ENCODE measurements at places on chromosomes 12 and 14. TPM values are rescaled to one million over a fixed set of nuclear protein-coding genes. Genes with fewer than 3 reads are reported as not detected.

STXBP6 gene
- total RNA-seq, result 10.0 TPM

DNA sequence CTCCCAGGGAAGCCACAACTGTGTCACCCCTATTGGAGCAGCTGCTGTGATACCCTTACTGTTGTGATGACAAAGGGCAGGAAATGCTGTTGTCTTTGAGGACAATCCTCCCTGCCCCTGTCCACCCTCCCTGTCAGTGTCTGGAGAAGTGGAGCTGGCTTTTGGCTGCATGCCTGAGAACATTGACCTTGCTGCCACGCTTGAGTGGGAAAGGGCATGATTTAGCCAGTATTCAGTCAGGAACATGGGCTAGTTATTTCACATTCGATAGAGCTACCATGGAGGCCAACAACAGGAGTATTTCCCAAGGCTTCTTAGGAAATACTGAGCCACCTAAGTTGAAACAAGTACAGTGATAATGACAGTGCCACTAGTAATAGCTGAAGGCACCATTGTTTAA is 59.4 kb downstream of the MYRFL start:
- no peak for DNase-seq

DNA sequence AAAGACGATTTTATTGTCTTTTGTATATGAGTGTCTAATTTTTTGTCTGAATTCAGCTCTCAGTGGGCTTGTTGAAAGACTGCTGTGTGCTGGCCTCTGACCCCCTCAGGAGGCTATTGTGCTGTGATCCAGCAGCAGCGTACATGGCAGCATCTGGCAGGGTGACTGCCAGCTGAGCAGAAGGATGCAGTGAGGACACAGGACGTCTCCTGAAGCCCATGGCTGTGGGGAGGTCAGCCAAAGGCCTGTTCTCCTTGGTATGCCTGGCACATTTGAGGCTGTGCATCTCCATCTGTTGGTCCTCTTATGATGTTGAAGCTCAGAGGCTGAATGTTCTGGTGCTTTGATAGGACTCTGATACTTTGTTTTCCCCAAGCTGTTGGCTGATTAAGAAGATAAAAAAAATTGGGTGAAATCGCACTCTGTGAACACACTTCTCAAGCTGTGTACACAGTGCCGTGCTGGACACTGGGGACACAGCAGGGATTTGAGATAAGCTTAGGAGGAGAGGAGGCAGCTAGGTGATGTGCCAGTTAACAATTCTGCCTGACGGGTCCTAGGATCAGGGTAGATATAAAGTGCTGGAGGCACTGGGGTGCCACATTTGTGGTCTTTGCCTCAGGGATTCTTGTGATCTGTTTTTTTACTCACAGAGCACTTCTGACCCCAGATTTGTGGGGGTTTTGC is 37.5 kb downstream of the EID3 start:
- no peak for DNase-seq

SLC17A8 gene
- total RNA-seq, result 0.34 TPM

DNA sequence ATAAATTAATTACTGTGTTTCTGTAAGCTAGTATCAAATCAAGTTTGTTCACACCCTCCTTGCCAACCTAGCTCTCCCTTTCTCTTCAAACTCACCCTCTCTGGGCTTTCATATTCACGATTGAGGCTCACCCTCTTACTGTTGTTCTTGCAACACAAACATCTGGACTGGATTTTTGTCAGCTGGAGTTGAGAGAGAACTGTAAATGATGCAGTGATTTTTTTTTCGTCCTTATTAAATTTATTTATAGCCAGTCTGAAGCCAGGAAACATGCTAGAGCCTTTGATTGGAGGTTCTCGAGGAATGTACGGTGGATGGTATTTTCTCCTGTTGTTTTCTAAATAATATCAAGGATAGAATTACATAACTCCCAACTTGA is 485.1 kb downstream of the ZFP36L1 start:
- no peak for DNase-seq

ARHGDIB gene
- 264 TPM for total RNA-seq

DNA sequence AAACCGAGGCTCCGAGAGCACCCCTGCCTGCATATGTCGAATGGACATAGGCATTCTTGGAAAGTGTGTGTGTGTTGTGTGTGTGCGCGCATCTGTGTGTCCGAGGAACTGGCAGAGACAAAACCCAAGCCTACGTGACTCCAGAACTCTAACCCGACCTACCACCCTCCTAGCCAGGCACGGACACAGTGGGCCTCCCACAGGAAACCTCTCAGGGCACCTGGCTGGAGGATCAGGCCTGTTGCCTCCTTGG is 556 bp upstream of the PGF start:
- no peak for DNase-seq

ESRRB gene
- 0.16 TPM for total RNA-seq

TMPRSS12 gene
- total RNA-seq, result not detected

DNA sequence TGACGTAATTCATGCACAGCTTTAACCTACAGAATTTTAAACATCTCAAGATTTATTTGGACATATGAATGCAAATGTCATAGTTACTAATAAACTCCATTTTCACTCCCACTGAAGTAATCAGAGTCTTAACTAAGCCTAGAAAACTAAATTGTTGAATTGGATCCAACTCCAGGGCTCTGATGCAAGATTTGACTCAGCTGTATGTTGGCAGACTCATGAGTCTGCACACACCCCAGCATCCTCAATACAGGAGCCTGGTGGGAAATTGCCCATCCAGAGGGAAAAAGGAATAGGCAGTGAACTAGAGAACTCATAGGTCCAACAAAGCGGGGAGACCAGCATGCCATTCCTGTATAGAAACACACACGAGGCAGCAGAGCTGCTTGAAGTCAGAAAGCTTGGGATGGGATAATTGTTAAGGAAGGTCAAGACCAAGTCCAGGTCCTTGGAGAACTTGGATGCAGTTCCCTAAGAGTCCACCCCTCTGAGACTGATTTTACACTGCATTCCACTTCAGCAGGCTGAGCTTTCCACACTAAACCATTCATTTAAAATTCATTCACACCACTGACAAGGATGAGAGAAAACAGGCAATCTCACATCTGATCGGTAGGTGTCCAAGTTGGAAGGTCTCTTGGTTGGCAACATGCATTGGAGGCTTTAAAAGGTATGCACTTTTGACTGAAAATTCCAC is 14.4 kb downstream of the TMTC1 start:
- no peak for DNase-seq

DNA sequence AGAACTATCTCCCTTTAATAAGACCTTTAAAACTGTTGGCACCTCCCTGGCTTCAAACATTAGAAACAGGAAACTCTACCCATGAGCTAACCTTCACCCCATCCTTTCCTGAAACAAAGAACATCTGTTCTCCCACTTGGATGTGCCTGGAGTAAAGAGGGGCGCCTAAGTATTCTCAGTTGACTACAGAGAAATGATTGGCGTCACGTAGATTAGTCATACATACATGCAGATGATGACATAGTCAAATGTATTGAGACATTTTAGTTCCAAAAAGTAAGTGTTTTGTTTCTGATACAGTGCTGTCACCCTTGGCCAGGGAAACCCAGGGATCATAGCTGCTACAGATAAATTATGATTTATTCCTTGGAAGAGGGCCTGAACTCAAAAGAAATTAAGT is 260.0 kb upstream of the PLEKHG7 start:
- DNase-seq, result no peak

- no peak for DNase-seq
These were observed 15.6 kb downstream of the LGR5 start for GRCh38 chr12:71455028-71455737.

- DNase-seq, result no peak
These were observed 217.9 kb upstream of the BTG1 start for GRCh38 chr12:92363295-92364146.

DPF3 gene
- 2.0 TPM for total RNA-seq

DNA sequence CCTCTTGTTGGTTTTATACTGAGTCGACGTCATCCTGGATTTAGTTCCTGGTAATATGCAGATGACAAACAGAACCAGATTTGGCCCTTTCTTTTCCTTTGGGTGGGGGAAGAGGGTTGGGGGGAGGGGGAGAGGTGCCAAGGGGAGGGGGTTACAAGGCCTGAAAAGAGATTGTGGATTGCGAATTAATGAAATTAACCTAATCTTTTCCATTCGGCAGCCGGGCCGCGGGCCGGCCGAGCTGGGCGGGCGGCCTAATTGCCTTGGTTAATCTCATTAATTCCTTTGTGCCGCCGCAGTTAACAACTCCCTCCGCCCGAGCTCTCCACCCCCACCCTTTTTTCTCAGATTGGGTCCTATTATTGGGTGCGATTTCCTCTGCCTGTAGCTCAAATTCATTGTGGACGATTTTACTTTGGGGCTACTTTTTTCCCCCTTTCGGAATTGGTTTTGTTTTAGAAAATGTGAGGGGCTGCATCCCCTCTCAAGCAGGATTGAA is 387 bp upstream of the GSC start:
- DNase-seq, result no peak

ARMH4 gene
- total RNA-seq, result 2.9 TPM

OSGEP gene
- total RNA-seq, result 39.7 TPM

TNFAIP2 gene
- total RNA-seq, result 720 TPM

DNA sequence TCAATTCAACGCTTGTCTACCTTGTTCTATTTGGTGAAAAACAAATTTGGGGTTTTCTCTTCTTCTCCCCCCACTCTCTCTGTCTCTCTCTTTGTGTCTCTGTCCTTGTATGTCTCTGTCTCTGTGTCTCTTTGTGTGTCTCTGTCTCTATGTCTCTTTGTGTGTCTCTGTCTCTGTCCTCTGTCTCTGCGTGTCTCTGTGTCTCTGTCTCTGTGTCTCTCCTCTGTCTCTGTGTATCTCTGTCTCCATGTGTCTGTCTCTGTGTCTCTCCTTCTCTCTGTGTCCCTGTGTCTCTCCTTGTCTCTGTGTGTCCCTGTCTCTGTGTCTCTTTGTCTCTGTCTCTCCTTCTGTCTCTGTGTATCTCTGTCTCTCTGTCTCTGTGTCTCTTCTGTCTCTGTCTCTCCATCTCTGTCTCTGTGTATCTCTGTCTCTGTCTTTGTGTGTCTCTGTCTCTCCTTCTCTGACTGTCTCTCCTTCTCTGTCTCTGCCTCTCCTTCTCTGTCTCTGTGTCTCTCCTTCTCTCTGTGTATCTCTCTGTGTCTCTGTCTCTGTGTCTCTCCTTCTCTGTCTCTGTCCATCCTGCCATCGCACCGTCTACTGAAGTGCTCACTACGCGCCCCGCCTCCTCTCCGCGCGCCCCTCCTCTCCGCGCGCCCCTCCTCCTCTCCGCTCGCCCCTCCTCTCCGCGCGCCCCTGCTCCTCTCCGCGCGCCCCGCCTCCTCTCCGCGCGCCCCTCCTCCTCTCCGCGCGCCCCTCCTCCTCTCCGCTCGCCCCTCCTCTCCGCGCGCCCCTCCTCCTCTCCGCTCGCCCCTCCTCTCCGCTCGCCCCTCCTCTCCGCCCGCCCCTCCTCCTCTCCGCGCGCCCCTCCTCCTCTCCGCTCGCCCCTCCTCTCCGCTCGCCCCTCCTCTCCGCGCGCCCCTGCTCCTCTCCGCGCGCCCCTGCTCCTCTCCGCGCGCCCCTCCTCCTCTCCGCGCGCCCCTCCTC is 12.8 kb downstream of the LRCOL1 start:
- DNase-seq, result no peak

DNA sequence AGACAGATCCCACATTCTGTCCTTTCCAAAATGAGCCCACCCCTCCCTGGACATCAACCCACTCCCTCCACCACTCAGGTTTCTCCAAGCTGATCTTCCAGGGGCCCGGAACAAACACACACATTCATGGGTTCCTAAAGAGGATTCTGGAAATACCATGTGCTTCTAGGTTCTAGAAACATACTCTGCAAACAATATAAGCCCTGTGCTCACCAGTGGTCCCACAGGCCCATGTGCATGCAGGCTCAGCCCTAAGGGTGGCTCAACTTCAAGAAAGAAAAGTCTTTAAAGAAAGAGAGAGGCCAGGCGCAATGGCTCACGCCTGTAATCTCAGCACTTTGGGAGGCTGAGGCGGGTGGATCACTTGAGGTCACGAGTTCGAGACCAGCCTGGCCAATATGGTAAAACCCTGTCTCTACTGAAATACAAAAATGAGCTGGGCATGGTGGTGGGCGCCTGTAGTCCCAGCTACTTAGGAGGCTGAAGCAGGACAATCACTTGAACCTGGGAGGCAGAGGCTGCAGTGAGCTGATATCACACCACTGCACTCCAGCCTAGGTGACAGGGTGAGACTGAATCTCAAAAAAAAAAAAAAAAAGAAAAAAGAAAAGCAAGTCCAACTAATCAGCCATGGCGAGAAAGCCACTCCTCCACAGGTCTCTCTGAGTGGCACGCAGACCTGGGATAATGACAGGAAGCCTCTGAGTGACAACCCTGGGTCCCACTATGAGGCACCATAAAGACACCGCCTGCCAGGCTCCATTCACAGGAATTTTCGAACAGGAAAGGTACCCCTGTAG is 59.5 kb upstream of the PNMA1 start:
- no peak for DNase-seq

DNA sequence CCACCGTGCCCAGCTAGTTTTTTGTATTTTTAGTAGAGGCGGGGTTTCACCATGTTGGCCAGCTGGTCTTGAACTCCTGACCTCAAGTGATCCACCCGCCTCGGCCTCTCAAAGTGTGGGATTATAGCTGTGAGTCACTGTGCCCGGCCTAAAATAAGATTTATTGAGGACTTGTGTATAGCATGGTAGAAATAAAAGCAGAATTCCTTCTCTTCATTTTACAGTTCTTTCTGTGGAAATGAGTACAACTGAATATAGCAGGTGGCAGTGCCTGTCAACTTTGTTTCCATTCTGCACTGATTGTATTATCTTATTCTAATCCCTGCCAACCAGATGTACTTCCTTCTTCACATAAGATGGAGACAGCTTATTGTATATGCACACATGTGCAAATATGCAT is 41.0 kb downstream of the DIP2B start:
- no peak for DNase-seq

Measured in ureter (tissue), 1 donor.